ENCODE measurements at places on chromosomes 7 and 10.

DNA sequence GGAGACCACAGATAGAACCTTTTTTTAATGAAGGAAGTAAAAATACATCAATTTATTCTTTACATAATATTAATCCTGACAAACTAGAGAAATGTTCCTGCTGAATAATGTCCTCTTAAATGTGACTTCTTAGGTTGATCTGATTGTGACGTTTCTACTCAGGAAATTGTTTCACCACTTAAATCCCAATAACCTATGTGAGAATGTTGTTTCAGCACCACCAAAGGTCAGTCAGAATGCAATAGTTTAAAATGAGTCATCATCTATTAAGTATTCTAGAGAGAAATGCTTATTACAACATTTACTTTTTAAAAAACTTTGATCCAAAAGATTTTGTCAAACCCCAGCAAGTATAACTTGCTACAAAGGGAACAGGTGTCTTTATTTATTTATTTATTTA, 155.4 kb upstream of the CACNA2D1 start:
- DNase-seq = no peak

DNA sequence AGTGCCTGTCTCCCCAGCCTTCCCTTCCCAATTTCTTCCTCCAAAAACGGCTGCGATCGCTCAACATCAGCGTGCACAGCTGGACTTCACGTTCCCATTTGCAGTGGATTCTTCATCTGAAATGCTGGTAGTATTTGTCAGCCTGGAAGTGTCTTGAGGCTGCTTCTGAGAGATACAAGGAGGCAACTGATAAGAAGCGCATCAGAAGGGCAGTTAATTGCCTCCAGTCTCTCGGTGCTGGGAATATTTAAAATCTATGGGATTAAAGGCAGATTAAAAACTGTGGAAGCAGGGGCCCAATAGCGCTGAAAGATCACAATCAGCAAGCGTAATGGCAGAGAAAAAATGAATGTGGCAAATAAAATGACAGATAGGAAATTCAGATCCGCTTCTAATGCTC, 450.0 kb downstream of the GATA3 start:
- DNase-seq = no peak

DNA sequence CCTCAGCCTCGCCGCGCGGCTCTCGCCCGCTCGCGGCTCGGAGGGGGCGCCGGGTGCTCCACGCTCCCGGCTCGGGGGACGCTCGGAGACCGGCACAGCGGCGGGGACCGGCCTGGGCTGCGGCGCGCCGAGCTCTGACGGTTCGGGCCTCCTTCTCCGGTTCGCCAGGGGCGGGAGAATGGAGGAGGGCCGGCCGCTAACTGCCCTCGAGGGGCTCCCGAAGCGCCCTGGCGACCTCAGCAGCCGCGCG, 232 bp upstream of the GRID1 start:
- DNase-seq = no peak

GRCh38 chr10:91251430-91252056, 31.1 kb downstream of the PCGF5 start:
- peak; percentile 13 for DNase-seq

GRCh38 chr10:78944723-78945312, 123.9 kb upstream of the ZMIZ1 start:
- peak; percentile 48 for DNase-seq

DNA sequence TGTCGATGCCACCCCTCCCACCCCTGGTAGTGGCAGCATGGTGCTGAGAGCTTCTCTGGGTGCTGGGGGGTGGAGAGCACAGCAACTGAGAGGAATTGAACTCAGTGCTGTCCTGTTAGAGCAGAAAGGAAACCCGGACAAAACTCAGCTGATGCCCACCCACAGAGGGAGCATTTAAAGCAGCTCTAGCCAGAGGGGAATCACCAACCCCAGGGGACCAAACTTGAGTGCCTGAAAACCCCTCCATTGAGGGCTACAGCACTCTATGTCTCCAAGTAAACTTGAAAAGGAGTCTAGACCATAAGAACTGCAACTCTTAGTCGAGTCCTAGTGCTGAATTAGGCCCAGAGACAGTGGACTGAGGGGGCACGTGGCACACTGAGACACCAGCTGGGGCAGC, 16.8 kb upstream of the FOXI2 start:
- DNase-seq = no peak

DNA sequence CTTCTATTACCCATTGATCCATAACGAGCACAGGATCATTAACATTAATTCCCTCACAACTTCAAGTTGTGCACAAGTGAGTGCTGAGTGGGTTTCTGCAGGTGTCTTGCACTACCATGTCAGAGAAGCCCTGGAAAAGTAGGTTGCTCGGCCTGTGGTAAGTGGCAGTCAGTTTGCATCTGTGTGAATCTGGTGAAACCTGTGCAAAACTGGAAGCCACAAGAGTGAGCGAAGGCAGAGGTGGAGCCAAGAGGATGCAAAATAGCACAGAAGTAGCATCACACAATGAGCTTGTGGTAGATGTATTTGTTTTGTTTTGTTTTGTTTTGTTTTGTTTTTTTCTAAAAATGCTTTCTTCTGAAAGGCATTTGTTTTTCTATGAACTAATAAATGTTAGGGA, 181.5 kb downstream of the THSD7A start:
- DNase-seq = no peak

GRCh38 chr7:154738216-154738615, 264.7 kb downstream of the PAXIP1 start:
- DNase-seq = no peak

DNA sequence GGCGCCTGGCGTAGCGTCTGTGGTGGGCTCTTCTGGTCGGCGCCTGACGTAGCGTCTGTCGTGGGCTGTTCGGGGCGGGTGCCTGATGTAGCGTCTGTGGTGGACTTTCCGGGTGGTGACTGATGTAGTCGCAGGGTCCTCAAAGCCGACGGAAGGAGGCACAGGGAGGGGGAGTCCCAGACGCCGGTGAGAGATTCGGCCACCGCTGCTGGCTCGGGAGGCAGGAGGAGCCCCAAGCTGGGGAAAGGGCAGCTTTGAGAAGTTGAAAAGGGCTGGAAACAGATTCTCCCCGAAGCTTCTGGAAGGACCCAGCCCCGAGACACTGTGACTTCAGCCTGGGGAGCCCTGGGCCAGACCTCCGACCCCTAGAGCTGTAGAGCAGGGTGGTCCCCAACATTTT, 105.7 kb downstream of the DNAJB6 start:
- DNase-seq = no peak

DNA sequence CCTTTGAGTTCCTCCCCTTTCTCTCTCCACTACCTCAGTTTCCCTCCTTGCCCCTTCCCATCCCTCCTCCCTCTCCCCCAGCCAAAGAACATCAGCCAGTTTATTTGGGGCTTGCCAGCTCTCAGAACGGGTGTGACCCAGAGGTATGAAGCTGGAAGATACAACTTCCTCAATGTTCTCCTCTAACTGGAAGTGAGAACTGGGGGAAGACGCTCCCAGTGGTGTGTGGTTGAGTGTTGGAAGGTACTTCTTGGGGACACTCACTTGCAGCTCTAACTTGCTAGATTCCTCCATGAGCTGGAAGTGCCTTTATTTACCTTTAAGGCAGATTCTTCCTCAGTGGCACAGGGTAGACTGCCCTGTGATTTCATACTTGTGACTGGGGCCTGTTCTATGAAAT, 110.5 kb upstream of the HABP2 start:
- DNase-seq = no peak

DNA sequence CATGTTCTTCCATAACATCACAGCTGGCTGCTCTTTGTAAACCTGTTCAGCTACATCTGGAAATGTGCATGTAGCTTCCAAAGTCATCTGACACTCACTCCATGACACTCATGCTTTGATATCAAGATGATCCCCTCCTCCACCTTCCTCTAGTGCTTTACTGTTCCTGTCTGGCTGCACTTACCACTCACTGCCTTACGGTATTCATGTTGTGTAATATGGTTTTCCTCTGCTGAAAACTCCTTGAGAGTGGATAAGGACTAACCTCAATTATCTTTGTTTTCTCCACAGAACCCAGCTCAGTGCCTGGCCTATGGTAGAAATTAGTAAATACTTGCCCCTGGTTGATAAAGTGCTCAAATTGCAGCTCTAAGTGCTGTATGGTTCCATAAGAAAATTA, 483.9 kb downstream of the HTR7 start:
- DNase-seq = no peak

DNA sequence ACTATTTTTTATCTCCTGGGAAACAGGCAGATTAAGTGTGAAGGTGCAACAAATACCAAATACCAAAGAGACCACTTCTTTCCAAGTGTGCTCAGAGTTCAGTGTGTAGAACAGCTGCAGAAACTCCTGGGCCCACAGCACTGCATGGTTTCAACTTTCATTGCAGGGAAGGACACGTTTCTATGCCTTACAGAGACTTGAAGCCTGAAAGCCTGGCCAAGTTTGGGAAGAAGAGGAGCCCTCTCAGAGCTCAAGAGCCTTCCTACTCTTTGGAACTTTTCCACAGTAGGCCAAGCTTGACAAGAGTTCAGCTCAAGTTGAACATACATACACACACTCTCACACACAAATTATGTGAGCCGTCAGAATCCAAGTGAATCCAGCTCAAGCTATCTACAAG, 2.5 kb downstream of the HOXA4 start:
- no peak for DNase-seq

DNA sequence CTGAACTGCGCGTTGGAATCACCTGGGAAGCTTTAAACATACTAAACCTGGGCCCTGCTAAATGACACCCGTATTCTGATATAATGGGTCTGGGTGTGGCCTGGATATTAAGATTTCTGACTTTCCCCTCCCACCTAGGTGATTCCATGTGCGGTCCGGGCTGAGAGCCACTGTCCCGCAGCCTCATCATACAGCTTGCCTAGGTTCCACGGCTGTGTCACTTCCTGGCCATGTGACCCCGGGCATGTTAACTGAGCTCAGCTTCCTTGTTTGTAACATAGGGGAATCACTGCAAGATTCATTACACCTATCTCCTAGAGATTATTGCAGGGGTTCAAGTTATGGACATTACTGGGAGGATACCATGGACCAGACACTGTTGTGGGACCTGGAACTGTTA, 472.7 kb upstream of the GALNT17 start:
- no peak for DNase-seq

DNA sequence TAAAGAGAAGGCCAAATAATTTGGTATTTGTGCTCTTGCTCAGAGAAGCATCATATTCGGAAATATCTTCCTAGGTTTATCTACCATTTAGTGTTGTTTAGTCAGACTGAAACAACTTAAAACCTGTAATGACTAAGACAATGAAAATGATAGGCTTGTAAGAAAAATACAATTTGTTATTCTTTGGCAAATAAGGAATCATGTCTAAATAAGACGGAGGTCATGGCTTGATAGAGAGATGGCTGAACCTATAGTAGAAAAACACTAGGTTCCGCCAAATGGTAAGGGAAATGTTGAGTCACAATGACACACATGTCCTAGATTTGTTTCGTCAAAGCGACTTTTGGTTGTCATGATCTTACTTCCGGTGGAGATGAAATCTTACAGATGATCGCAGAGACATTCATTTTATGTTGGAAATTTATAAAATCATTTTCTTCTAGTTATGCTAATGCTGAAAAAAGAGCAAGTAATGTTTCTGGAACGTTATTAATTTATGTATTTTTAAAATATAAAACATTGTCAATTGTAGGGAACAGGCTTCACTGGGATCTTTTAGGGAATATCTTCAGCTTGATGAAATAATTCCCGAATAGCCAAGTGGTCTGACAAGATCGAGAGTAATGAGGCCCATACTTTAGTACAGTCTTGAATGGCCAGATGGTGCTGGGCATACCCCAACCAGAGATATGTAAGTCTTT, 1.0 kb downstream of the SRGN start:
- no peak for DNase-seq

- no peak for DNase-seq
Observed at GRCh38 chr7:6730343-6730633, 23.5 kb upstream of the ZNF12 start.

DNA sequence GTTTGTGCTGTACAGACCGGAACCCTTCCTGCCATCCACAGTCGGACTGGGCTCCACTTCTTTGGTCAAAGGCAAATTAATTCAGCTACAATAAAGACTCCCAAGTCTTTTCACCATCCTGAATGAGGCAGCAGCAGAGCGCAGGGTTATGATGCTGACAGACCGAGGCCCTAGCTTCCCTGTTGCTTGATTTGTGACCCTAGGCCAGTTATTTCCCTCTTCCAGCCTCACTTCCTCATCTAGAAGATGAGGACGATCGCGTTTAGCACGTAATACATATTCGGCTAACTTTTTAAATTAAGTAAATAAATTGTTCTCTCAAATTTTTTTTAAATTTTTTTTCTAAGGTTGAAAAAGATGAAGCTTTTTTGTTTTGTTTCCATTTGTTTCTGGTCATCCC, 18.1 kb downstream of the ADRB1 start:
- no peak for DNase-seq

GRCh38 chr7:4436936-4437335, 245.2 kb upstream of the FOXK1 start:
- DNase-seq = no peak

DNA sequence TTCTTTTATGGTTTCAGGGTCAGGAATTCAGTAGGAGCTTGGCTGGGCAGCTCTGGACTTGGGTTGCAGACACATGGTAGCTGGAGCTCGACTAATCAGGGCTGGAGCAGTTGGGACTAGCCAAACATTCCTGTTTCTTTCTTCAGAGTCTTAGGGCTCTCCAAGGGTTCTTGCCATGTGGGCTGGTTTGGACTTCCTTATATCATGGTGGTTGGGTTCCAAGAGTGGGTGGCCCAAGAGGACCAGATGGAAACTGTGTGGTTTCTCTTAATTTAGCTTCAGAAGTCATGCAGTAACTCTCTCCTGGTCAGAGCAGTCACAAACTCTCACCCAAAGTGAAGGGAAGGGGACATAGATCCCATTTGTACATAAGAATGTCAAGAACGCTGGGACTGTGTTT, 270.1 kb upstream of the FZD1 start:
- DNase-seq = no peak

DNA sequence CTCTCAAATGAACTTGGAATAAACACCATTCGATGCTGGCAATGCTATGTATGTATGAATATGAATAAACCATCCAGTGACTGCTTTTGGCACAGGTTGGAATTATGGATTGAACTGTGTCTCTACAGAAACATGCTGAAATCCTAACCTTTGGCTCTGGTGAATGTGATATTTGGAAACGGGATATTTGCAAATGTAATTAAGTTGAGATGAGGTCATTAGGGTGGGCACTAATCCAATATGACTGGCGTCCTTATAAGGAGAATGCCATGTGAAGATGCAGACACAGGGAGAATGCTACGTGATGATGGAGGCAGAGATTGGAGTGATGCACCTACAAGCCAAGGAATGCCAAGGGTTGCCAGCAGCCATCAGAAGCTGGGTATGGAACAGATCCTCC, 3.4 kb upstream of the ACTR3B start:
- DNase-seq = no peak

DNA sequence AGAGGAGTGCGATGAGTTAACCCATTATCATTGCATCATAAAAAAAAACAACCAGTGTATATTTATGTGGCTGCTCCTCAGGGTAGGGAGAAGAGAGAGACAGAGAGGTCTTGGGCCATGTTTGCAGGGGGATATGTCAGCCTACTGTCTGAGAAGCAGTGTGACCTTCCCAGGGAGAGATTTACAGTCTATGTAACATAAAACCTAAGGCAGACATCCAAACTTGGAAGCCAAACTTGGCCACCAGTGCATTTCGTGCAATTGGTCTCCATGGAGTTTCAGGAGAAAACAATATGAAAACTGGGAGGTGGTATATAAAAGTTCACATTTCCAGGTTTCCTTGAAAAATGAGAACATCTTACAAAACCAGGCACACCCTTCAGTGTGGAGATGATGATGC, 85.9 kb upstream of the CXCL12 start:
- DNase-seq = no peak

GRCh38 chr7:157077986-157078644, 60.6 kb upstream of the UBE3C start:
- DNase-seq = no peak

- DNase-seq = no peak
Observed at GRCh38 chr7:95693551-95694333, 78.6 kb upstream of the DYNC1I1 start.
